Mesothelial cell of epicardium (in vitro differentiated cells): ENCODE measurements at places on chromosomes 1 and 21. TPM values are rescaled to one million over a fixed set of nuclear protein-coding genes. Genes with fewer than 3 reads are reported as not detected.

CCDC181 gene
- 1.3 to 2.2 TPM (median 1.4 TPM) in 3 replicates for total RNA-seq

FAAH gene
- 27.4 to 35.0 TPM (median 34.8 TPM) in 3 replicates for total RNA-seq

TFF2 gene
- not detected in 3 replicates for total RNA-seq

TAL1 gene
- total RNA-seq, result 0.09 to 0.24 TPM in 2 of 3 replicates, not detected in the other

KANK4 gene
- 34.3 to 36.5 TPM (median 35.2 TPM) in 3 replicates for total RNA-seq

RPE65 gene
- not detected in 3 replicates for total RNA-seq

HPCAL4 gene
- 0.54 to 0.69 TPM (median 0.60 TPM) in 3 replicates for total RNA-seq

LRRC71 gene
- total RNA-seq, result 0.11 to 0.34 TPM (median 0.13 TPM) in 3 replicates

TMCC2 gene
- 6.1 to 6.8 TPM (median 6.5 TPM) in 3 replicates for total RNA-seq

BACE2 gene
- 29.8 to 31.3 TPM (median 30.6 TPM) in 3 replicates for total RNA-seq

COL6A1 gene
- 539 to 636 TPM (median 611 TPM) in 3 replicates for total RNA-seq

CACNA1E gene
- total RNA-seq, result 0.53 to 0.63 TPM (median 0.60 TPM) in 3 replicates

AMY1A gene
- not detected in 3 replicates for total RNA-seq

NFASC gene
- total RNA-seq, result 0.35 to 0.72 TPM (median 0.72 TPM) in 3 replicates

CCDC18 gene
- 7.5 to 9.9 TPM (median 8.2 TPM) in 3 replicates for total RNA-seq

DENND2C gene
- 2.2 to 2.4 TPM (median 2.3 TPM) in 3 replicates for total RNA-seq

ZNF683 gene
- total RNA-seq, result not detected in 3 replicates
